GM10248 (cell line): ENCODE measurements at places on chromosomes 6 and 20.

DNA sequence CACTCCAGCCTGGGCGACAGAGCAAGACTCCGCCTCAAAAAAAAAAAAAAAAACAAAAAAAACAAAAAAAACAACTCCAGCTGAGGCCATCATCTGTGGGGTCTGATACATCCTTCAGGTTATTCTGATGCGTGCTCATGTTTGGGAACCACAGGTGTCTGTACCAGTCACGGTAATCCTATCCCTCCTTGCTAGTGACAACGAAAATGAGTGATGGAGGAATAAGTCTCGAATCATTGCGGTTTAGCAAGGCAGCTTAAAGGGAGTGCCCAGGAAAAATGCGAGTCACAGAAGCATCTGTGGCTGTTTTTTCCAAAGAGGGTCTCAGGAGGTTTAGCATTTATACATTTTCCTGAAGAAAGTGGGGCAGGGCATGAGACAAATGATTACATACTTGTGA lies 48.8 kb downstream of the MCUR1 start:
- DNase-seq: no peak

GRCh38 chr20:23451956-23452487 lies 654 bp downstream of the CST11 start:
- no peak for DNase-seq

DNA sequence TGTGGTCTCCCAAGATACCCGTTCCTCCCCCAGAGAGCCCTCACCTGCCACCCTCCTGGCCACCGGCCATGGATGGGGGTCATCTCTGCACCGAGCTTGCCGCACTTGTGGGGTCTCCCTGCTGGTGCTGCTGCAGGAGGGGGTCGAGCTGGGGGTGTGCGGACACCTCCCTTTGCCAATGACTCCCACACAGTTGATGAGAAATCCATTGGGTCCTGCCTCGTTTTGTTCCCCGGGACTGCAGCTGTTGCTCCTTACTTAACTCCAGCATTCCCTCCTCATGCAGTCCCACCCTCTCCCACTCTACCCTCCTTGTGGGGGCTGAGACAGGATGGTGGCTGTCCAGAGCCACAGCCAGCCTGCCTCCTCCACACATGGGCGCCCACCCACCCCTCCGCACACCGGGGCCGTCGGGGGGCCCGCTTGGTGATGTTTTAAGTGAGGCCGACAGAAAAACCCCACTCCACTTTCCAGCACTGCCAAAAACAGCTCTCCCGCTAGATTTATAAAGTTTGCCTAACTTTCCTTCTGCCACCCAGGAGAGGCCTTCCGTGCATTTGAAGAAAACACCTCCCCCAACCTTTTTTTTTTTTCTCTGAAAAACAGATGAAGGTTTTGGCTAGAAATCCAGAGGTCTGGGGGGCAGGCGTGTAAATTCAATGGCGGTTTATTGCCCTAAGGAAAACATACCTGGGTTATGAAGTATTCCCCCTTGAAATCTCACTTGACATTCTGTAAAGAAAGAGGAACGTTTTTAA lies 53.5 kb upstream of the APCDD1L start:
- DNase-seq: no peak

GRCh38 chr20:48695255-48695654 lies 132.5 kb downstream of the PREX1 start:
- no peak for DNase-seq

DNA sequence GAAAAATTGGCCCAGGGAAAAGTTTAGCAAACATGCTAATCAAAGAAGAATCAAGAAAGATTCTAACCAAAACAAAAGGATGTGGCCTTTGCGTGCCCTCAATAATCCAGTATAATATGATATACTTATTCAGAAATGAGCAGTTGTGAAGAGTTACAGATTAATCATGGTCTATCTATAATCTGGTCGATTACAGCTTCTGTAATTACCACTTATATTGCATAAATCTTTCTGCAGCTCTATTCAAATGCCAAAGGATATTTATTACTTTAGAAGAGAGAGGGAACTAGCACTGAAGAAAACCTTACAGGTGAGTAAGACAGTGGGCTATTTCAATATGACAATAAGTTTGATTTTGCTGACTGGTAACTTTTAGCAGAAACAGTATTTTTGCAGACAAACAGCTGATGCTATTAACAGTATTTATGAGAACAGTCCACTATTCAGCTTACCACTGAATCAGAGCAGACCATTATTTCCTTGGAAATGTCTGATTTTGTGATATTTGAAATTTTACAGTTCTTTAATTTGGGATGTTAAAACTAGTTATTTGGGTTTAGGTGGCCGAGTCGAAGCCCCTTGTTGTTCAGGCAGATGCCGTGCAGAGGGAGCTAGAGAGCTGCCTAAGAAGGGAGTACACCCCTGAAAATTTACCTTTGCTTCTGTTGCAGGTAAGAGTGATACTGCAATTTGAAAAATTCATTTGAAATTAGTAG lies 92.2 kb downstream of the CEP57L1 start:
- peak; percentile 43 for DNase-seq

DNA sequence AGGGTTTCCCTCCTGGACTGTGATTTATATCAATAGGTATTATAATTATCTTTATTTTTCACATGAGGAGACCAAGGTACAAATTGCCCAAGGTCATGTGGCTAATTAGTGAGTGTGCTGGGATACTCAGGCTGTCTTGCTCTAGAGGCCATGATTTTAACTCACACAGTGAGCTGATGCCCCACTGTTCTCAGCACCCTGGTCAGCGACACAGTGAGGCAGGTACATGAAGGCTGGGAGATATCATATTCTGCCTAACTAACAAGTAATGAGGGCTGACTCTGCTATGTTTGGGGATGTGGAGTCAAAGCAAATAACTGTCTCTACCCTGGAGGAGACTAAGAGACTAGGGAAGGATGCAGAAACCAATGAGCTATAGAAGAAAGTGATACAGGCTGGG lies 501.1 kb downstream of the PTPRT start:
- DNase-seq: no peak

DNA sequence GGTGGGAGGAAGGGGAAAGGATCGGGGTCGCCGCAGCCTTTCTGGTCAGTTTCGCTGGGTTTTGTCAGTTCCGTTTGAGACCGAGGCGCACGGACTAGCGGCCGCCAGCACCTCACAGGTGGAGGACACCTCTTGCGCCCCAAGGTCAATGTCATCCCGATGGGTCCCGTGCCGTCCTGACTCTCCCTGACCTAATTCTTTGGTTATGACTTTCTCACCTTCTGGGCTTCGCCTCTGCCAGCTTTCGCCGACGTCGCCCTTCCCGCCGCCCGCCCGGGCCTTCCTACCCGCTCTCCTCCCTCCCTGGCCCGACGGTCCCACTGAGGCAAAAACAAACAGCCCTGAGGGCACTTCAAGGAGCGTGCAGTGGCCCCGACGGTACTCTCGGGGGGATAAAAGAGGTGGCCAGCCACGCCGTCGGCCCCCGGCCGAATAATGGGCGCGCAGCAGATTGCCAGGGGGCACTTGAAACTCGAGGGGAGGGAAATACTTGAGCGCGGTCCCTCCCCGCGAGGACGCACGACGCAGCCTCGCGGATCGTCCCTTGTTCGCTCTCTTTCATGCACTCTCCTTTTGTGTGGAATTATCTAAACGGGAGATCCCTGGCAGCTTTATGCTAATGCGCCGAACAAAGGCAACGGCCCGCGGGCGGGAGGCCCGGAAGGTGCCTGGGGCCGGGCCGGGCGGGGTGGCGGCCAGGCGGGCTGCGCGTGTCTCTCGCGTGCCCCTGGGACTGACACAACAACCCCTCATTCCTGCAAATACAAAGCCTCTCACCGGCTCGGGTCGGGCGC lies 3.9 kb upstream of the INSM1 start:
- DNase-seq: no peak

GRCh38 chr6:66478705-66479104 lies 771.7 kb upstream of the EYS start:
- DNase-seq: no peak

- DNase-seq: no peak
Measured at GRCh38 chr6:29968130-29968529, 25.8 kb downstream of the HLA-A start.

DNA sequence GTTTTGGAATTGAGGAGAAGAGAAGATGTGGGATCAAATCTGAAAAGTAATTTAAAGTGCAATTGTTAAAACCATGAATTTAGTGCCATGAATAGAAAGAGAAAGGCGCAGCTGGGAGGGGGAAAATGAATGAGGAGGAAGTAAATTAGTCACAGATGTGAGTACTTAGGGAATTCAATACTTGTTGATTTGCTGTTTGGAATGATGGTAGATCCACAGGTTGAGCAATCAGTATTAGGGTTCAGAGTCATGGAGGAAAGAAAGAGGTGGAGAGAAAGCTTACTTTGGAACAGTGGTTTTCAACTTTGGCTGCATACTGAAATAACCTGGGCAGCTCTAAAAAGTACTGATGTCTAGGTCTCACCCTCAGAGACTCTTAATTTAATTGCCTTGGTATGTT lies 229.7 kb upstream of the ASCC3 start:
- no peak for DNase-seq

DNA sequence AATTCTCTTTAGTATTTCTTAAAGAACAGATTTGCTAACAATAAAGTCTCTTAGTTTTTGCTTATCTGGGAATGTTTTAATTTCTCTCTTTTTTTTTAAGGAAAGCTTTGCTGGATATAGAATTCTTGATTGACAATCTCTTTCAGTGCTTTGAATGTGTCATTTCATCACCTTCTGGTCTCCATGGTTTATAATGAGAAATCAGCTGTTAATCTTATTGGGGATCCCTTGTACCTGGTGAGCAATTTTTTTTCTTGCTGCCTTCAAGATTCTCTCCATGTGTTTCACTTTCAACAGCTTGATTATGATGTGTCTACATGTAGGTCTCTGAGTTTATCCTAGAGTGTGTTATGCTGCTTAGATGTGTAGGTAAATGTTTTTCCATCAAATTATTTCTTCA lies 16.4 kb upstream of the PSMF1 start:
- no peak for DNase-seq

GRCh38 chr6:168616816-168617765 lies 176.1 kb downstream of the SMOC2 start:
- no peak for DNase-seq

- peak; percentile 54 for DNase-seq
Measured at GRCh38 chr6:147322299-147323162, 118.3 kb downstream of the STXBP5 start.

- DNase-seq: no peak
Measured at GRCh38 chr20:44404204-44405181, 49.0 kb downstream of the HNF4A start.
